ENCODE measurements at places on chromosomes 4 and X.

DNA sequence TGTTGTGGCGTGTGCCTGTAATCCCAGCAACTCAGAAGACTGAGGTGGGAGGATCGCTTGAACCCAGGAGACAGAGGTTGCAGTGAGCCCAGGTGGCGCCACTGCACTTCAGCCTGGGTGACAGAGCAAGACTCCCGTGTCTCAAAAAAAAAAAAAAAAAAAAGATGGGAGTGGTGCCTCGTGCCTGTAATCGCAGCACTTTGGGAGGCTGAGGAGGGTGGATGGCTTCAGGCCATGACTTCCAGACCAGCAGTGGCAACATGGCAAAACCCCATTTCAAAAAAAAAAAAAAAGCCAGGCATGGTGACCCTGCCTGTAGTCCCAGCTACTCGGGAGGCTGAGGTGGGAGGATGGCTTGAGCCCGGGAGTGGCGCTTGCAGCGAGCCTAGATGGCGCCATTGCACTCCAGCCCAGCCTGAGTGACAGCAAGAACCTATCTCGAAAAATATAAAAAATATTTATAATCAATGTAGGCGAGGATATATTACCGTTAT, 27.0 kb downstream of the EIF2S3 start:
- DNase-seq: peak; percentile 59

DNA sequence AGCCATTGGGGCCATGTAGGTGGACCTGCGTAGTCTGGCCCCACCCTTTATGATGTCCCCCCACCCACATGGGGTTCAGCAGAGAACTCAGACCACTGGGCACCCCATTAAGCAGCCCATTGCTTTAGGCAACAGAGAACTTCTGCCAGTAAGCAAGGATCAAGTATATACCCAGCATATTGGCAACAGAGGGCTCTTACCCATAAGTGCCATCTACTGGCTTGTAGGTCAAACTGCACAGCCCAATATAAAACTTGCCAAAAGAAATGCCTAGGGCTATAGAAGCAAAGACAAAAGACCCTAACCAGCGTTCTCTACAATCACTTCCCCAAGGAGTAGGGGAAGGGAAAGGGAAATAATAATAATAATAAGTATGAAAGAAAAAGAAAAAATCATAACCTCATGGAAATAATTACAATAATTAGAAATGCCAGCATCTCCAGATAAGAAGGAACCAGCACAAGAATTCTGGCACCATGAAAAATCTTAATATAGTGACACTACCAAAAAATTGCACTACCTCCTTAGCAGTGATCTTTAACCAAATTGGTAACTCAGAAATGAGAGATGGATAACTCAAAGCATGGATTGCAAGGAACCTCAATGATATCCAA, 1090.7 kb downstream of the FAT4 start:
- DNase-seq: no peak

- no peak for DNase-seq
Measured at GRCh38 chrX:6132970-6133369, 95.7 kb downstream of the NLGN4X start.

DNA sequence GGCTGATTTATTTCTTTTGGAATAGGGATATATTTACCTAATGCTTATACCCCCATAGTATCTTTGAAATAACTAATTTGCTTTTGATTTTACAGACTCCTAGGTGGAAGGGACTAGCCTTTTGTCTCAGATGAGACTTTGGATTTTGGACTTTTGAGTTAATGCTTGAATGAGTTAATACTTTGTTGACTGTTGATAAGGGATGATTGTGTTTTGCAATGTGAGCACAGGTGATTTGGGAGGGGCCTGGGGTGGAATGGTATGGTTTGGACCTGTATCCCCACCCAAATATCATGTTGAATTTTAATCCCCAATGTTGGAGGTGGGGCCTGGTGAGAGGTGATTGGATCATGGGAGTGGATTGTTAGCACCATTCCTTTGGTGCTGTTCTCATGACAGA, 117.4 kb upstream of the ZC4H2 start:
- DNase-seq: no peak

- no peak for DNase-seq
Measured at GRCh38 chrX:29071525-29072320, 484.5 kb downstream of the IL1RAPL1 start.

DNA sequence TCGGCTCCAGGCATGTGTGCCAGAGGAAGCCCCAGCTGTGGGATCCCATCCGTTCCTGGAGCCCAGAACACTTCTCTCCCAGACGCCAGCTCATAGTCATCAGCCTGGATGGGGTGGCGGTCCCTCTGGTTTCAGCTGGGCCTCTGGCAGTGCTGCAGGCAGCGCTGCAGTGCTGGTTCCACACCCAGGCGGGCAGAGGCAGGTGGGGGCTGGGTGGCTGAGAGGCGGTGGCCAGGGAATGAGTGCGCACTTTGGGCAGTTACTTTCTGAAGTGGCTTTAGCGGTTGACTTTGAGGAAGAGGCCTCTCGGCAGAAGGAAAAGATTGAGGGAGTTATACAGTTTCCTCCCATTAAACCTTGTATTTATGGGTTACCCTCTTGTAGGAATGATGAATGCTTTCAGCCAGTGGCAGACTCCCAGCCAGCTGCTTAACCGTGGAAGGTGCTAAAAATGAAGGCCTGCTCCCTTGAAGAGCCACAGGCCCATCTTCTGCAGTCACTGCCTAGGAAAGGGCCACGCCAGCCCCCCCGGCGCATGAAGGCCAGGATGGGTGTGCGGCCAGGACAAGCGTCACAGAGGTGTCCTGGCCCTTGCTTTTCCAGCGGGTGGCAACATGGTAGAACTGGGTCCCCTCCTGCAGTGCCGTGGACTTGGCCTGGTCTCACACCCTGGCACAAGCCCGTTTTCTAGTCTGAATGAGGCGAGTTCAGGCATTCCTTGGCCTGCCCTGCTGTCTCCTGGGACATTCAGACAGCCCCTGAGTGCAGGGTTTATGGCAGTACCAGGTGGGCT, 9.9 kb downstream of the TADA2B start:
- no peak for DNase-seq

Data from NCI-H1092 (cell line).